ENCODE measurements at places on chromosomes 5 and 9.

GRCh38 chr9:123395276-123395688 lies 39.3 kb downstream of the CRB2 start:
- no peak for ATAC-seq

DNA sequence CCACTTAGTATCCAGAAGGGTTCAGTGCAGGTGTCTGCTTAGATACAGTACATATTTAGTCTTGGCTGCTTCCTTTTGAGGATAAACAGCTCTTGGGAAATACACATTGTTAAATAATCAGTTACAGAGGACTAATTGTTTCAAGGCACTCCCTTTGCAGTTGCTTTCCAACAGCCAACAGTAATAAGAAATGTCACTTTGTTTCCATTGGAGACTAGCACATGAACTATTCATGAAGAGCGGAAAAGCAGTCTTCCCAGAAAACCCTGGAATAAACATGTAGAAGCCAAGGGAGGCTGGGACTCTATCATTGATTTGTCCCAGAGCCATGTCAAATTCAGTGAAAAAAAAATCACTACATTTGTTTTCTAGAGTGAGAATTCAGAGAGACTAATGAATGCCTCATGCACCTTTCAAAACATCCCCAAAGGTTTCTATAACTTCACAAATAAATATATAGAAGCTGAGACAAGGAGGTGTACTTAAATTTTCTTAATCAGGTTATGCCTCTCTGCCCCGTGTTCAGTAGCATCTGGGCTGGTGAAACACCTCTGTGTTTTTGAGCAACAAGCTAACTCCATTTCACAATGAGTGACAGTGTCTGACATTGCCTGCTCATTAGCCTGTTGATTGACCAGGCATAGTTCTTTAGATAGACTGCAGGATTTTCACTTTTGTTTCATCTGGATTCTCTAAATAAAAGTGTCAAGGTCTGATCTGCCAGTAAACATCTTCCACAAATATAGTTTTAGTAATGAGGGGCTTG lies 271.5 kb downstream of the ARRDC3 start:
- peak; percentile 48 for ATAC-seq

- no peak for ATAC-seq
Observed at GRCh38 chr9:127279717-127280285, 15.2 kb downstream of the GARNL3 start.

GRCh38 chr9:69762527-69762926 lies 2.7 kb upstream of the PTAR1 start:
- no peak for ATAC-seq

DNA sequence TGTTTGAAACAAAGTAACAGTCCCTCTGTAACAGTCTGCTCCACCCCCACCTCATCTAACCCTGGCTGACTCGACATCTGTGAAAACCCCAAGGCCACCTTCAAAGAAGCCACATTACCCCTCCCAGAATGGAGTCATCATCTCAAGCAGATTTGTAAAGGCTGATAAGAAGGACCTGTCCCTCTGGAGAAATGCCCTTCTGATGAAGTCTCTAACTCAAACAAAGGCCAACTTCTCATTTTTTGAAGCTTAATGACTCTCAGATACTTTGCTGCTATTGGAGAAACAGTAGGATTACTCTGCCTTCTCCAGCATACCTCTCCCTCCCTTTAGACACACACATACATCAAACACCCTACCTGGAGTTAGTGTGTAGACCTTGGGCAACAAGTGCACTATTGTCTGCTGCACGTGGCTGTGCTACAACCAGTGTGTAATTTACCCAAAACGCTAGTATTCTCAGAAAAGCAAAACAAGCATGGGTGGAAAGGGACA lies 5.3 kb upstream of the SUSD1 start:
- ATAC-seq, result no peak

DNA sequence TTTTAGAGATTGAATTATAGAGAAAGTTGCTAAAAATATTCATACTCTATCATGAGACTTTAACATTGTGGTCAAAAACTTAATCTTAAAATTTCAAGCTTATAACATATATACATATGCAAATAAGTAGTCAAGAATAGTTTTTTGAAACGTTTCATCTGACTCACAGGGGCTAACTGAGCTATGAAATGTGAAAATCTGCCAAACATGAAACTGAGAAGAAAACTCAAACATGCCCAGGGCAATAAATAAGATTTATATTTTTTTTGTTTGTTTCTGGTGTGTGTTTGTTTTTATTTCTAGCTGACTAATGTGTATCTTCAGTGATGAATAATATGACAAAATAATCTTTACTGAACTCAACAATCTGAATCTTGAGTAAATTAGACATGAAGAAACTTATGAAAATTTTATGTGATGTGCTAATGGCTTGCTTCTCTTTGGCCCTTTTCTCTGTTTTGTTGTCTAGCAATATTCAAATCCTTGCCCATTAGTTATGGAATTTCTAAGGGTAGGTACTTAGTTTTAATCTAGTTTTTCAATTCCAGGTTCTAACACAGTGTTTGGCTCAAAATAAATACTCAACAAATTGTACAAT lies 99.9 kb downstream of the FAM174A start:
- no peak for ATAC-seq

GRCh38 chr5:148387325-148387724 lies 3.6 kb downstream of the FBXO38 start:
- ATAC-seq, result no peak

DNA sequence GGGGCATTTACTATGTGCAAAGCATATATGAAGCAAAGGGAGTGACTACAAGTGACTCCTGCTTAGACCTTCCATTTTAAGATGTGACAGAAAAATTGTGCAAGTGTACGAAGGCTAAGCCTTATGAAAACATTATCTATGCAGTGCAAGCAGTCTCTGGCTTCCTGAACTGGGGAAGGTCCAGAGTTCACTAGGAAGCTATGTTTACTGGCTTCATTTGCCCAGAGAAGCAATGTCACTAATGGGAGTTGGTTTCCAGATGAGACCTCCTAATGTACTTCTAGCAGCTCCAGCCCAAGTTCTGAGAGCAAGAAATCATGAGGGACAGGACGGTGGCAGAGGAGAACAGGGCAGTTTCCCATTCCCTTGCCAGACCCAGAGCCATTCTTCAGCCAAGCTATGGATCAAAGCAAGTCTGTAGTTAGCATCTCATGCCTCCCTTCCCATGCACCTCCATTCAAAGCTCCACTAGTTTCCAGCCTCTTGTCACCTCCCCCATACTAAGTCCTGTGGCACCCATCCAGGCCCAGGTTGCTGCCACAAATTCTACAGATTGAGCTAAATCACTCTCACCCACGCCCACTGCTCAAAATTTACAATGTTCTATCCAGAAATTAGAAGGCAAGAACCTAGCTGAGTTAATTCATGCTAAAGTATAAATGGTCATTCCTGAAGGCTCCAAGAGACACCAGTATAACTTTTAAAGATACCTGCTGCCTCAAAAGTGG lies 21.8 kb downstream of the MCTP1 start:
- no peak for ATAC-seq

GRCh38 chr9:107547303-107547702 lies 57.7 kb upstream of the KLF4 start:
- ATAC-seq, result no peak

DNA sequence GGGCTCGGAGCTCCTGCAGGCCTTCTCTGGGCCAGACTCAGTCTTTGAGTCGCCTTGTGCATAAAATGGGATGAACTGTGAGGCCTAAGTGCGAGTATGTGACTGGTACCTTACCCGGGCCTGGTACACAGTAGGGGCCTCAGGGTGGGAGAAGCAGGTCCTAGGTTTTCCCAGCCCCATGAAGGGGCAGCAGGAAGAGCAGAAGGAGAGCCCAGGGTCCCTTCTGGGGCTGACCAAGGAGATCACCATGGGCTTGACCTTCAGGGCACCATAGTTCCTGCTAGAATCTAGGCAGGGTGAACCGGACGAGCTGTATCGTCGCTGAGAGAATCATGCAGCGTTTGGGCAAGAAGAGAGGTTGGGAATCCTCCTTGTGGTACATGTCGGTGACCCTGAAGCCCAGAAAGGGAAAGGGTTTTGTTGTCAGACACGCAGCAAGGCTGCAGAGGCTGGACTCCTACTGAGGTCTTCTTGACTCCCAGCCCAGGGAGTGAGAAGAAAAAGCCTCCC lies 373 bp upstream of the PHYKPL start:
- no peak for ATAC-seq
